ENCODE measurements at places on chromosomes 1 and 21.

GRCh38 chr1:52323731-52324130, 42.3 kb downstream of the CC2D1B start:
- DNase-seq, result no peak

DNA sequence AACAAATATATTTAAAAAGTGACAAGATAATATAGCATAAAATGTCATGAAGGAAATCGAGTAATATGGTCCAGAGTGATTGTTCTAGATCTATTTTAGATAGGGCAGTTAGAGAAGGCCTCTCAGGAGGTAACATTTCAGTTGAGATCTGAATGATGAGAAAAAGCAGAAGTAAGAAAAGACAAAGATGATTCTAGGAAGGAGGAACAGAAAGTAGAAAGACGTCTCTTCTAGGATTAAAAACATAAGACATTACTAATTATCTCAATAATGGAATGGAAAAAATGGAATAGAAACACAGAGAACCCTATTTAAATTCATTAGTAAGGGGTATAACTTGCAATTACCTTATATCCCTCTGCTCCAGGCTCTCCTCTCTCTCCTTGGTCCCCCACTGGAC, 130.0 kb upstream of the ZNHIT6 start:
- no peak for DNase-seq

GRCh38 chr21:37532868-37533780, 166.6 kb downstream of the DYRK1A start:
- peak; percentile 30 for DNase-seq

GRCh38 chr1:45243476-45244343, 37.3 kb upstream of the ZSWIM5 start:
- no peak for DNase-seq

DNA sequence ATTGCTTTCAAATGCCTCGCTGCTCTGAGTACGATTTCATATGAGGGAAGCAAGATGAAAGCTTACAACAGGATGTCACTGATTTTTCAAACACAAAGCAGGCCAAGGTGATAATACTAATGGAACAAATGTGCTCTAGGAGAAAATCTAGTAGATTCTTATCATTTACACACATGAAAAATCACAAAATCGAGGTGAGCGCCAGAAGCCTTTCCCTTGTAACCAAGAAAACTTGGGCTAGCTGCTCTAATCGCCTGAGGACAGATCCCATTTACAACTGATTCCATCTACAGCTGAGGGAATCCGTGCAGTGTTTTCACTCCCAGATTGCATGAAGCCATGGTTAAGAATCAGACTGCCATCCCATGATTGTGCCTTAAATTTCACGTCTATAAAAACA, 117.5 kb downstream of the TM2D1 start:
- DNase-seq, result no peak

DNA sequence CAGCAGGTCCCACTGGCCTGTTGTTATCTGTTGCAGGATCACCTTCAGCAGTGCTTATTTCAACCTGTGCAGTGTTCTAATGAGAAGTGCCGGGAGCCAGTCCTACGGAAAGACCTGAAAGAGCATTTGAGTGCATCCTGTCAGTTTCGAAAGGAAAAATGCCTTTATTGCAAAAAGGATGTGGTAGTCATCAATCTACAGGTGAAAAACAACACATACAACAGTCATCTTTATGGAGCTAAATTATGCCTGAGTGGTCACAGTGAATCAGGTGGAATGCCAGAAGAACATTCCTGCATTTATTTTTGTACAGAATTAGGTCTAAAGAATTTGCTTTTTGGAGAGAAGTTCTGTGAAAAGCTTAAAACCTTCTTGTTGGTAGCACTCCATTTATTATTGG, 33.2 kb downstream of the TRAF5 start:
- no peak for DNase-seq

GRCh38 chr1:63537940-63538339, 14.6 kb downstream of the EFCAB7 start:
- peak; percentile 22 for DNase-seq

- DNase-seq, result no peak
These were observed 47.4 kb downstream of the OLIG1 start for GRCh38 chr21:33117101-33117888.

DNA sequence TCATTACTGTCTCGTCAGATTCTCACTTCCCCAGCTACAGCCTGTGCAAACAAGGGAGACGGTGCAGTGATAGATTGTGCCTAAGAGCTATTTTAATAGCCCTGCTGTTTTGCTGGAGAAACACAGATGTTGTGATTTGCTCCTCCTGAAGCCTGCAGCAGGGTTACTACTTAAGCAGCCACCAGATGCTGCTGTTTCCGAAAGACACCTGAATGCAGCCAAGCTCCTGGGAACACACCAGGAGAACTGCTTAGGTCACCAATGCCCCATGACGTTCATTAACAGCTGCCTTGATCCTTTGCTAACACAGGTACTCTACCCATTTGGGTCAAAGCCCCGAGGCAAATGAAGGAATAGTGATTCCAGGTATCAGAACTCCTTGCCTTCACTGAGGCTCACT, 411.8 kb upstream of the DAB1 start:
- DNase-seq, result peak; percentile 5

DNA sequence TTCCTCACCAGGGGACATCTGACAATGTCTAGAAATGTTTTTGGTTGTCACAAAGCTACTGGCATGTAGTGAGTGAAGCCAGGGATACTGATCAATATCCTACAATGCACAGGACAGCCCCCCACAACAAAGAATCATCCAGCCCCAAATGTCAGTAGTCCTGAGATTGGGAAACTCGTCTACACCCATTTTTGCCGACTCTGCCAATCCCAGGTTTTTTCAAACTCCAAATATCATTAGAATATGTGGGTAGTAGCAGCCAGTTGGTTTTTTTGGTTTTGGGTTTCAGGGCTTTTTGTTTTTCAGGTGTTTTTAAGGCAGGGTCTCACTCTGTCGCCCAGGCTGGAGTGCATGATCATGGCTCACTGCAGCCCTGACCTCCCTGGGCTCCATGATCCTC, 5.9 kb downstream of the SPATA46 start:
- DNase-seq, result no peak

DNA sequence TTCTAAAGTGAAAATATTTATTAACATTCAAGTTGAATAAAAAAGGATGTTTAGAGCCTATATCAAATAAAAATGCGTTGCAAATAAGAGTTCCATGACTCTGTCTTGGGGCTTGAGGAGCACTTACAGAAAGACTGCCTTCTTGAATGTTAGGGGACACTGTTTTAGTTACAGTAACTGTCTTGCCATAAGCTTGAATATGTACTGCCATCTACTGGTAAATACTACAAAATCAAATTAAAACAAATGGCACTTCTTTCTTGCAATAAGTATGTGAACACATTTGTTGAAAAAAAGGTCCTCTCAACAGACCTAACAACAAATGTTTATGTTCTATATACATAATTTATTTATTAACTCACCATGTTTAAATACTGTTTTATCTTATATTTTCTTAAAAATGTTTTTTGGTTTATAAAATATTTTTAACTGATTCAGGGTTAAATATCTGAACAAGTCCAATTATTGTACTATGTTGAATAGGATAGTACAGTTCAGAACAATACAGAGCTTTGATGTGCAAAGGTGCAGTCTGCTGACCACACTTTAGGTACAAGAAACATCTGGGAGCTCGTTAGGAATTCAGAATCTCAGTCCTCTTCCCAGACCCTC, 199.5 kb downstream of the LRRIQ3 start:
- DNase-seq, result peak; percentile 66

Data from HT-29 (cell line).